Inflammatory macrophage (primary cell): ENCODE measurements at places on chromosomes 5 and 9.

DNA sequence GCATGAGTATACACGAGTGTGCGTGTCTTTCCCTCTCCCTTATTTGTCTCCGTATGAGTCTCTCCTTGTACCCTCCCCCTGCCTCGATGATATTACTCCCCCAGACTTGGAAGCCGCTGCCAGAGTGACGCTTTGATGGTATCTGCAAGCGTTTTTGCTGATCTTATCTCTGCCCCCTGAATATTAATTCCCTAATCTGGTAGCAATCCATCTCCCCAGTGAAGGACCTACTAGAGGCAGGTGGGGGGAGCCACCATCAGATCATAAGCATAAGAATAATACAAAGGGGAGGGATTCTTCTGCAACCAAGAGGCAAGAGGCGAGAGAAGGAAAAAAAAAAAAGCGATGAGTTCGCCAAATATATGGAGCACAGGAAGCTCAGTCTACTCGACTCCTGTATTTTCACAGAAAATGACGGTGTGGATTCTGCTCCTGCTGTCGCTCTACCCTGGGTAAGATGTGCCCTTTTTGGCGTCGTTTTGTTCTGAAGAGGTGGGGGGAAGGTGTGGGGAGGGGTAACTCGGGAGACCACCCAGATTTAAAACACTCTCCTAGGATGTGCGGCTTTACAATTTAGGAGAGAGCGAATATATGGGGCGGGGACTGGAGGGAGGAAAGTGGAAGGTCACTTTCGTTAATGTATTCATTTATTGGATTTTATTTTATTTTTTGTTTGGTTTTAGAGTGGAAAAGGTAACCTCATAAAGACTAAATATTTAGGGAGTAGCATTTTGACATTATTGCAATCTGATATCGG lies at the start of gene GABRG2:
TSS of gene GABRG2 (plus strand) at position 119 of the 757 bp plus-strand sequence. CDS start at position 346, 227 bp downstream.
- DNase-seq, result no peak

DNA sequence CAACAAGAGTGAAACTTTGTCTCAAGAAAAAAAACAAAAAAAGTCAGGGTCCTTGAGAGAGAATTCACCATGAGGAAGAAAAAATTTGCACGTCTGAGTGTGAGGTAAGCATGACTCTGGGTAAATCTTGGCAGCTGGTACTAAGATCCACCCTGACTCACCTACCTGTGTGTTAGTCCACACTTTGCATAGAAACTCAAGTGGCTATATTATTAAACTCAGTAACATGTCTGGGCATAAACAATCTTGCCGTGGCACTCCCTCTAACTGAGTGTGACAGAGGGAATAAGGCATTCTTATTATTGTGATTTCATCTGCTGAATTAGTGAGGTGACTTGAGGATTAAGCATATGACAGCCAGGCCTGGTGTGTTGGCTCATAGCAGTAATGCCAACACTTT lies 259.4 kb upstream of the VLDLR start:
- DNase-seq, result no peak

DNA sequence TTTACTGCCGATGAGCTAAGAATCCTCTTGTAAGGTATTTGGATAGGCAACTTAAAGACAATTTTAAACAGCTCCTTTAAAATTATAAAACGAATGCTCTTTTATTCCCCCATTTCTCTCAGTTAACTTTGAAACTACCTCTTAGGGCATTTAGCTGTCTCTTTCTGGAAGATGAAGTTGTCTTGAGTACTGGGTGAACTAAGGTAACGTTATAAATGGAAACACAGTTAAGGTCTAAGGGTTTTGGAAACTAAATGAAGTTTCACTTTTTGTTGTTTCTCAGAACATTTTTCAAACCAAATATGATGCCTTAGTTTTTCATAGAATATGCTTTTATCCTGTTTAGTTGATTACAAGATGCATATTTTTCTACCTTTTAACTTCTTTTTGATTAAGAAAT lies 6.8 kb downstream of the UBE2R2 start:
- no peak for DNase-seq

DNA sequence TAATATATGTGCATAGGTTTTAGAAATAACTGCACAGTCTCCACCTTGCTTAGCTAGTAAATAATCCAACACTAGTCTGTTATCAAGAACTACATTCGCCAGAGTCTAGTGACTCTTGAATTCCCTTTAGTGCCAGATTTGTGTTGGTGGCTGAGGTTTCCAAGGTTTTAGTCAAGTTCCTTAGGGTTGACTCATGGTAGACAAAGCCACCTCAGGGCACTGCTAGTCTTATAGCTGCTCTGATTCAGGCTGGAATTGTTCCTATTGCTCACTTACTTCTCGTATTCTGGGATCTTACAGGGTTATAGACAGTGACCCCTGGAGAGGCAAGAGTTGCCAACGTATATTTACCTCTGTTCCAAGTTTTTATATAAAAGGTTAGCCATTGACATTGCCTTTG lies 1369.8 kb upstream of the CDH9 start:
- DNase-seq, result no peak

- DNase-seq, result no peak
These were observed 56.6 kb downstream of the CFAP90 start for GRCh38 chr5:7794311-7794710.

DNA sequence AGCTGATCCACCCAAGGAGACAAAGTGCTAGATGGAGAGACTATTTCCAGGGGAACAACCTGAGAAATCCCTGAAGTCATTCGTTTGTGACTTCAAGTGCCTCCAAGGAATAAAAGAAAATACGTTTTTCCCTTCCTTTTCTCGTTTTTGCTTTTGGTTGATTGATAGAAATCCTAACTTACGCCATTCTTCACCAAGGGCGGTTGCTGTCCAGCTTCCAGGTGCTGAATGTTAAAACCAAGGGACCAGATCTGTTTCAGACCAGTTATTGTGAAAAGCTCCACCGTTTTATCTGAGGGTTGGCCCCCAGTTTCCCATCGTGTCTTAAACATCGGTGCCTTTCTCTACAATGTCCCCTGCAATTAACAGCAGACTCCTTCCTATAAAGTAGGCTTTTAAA lies 600.7 kb upstream of the SGCD start:
- DNase-seq, result no peak

DNA sequence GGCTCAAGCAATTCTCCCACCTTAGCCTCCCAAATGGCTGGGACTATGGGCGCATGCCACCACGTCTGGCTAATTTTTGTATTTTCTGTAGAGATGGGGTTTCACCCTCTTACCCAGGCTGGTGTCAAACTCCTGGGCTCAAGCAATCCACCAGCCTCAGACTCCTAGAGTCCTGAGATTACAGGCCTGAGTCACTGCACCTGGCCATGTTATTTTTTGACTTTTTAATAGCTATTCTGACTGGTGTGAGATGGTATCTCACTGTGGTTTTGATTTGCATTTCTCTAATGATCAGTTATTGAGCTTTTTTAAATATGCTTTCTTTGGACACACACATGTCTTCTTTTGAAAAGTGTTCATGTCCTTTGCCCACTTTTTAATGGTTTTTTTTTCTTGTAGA lies 38.2 kb downstream of the FBXW2 start:
- no peak for DNase-seq

DNA sequence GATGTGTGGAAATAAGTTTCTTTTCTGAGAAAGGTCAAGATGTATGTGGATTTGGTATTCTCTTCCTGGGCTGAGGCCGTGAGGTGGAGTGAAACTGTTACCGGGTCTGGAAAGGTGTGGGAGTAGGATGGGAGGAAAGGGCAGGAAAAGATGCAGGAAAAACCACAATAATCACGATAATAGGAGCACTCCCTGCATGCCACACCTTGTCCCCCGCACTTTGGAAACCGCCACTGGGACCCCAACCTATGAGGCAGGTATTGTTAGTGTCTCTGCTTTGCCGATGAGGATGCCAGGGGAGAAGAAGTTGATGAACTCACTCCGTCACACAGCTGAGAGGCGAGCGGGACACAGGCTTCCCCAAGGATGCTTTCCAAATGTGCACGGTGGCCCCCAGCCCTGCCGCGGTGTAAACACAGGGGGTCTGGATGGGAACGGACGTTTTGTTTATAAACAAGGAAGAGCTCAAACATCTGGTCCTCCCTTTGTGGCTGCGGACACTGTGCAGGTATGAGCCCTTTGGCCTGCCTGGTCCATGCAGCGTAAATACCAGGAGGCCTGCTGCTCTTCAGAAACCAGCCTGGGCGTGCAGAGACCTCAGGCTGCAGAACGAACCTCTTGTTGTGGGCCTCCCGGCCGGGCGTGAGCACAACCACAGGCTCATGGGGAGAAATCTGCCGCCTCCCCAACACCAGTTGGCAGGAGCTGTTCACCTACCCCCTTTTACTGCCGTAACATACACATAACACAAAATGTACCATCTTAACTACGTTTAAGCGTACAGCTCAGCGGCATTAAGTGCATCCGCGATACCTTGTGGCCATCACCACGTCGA lies 126.7 kb downstream of the COL23A1 start:
- DNase-seq, result no peak

DNA sequence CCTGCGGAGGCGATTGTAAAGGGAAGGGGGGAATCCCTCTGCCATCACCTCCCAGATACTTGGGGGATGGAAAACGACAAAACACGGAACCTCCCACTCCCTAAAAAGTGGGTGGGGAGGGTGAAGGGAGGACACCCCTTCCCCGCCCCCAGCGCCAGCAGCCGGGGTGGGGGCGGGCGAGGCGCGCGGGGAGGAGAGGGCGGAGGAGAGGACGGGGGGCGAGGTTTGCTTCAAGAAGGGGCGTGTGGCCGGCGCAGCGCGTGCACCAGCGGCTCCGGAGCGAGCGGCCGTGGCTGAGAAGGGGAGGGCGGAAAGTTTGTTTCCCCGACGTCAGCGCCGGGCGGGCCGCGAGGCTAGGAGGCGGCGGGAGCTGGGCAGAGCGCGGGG lies at the start of gene PRRX2:
TSS of gene PRRX2 (plus strand) at position 259 of the 387 bp plus-strand sequence. CDS start 221 bp downstream, outside the sequence.
- DNase-seq, result no peak

DNA sequence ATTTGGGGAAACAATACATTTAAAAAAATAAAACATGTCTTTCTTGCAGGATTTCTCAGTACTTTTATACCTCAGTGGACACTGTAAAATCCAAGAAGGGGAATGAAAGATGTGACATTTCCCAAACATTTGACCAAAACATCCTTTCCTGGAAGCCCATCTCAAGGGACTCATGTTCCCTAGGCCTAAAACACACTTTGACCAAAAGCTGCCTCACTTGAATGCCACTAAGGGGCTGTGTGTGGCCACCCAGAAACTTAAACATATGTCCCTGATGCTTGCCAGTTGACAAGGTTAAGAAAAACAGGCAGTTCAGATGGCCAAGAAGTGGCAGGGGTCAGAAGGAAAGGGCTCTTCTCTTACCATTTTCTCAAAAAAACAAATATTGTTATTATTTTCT lies 73.6 kb downstream of the EPB41L4B start:
- no peak for DNase-seq

GRCh38 chr9:116516456-116516855 lies 170.6 kb upstream of the TRIM32 start:
- DNase-seq, result no peak

GRCh38 chr5:77139001-77139400 lies 51.9 kb upstream of the ZBED3 start:
- no peak for DNase-seq

DNA sequence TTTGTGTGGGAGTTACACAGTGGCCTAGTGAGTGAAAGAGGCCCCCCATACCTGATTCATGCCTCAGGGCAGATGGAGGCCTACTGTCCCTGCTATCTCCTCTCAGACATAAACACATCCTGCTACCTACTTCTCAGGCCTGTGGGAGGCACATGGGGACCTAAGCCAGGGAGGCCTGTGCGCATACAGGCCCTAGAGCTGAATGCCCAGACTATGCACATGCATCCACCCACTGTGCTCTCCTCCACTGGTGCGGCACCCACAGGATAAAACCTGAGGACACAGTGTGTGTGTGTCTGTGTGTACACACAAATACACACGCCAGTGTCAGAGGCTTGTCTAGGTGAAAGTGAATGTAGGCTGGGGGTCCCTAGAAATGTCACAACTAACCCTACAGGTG lies 1.4 kb downstream of the PAX5 start:
- no peak for DNase-seq

- peak; percentile 87 for DNase-seq
These were observed 353.2 kb downstream of the CWC27 start for GRCh38 chr5:65121880-65122436.

GRCh38 chr5:1316588-1317340 lies 21.9 kb upstream of the TERT start:
- no peak for DNase-seq

- no peak for DNase-seq
These were observed 69.3 kb upstream of the TMEM252 start for GRCh38 chr9:68609901-68610415.

DNA sequence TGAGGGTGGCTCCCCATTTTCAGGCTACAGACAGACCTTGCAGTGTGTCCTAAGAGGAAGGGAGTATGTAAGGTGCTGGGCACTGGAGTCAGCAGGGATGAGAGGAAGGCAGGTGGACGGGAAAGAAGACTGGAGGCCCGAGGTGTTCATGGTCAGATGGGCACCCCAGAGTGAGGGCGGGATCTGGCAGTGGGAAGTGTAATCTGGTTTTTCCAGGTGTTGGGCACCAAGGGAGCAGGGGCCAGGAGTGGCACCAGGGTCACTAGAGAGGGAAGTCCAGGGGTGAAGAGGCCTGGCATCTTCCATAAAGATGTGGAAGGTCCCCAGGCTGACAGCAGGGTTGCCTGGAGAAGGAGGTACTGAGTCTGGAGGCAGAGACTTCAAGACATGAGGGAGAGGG lies 29.7 kb downstream of the PITX1 start:
- no peak for DNase-seq

- no peak for DNase-seq
These were observed 29.2 kb upstream of the MSANTD3 start for GRCh38 chr9:100397529-100398266.

GRCh38 chr5:1926071-1926440 lies 43.3 kb upstream of the IRX4 start:
- no peak for DNase-seq

DNA sequence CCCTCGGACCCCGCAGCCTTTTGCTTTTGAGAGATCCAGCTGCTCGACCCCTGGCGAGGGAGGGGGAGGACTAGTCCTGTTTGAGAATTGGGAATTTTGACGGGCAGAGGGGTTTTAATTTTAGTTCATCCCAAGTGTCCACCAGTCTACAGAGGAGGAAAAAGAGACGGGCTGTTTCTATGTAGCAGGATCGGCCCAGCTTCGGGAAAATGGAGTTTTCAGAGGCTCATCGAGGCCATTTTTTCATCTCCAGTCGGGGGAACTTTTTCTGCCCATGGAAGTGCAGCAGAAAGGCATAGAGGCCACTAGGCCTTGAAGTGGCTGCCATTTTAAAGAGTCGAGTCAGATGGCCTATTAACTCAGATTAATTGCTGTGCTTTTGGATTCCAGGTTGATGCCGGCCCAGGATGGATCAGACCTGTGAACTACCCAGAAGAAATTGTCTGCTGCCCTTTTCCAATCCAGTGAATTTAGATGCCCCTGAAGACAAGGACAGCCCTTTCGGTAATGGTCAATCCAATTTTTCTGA lies 1.2 kb downstream of the NSD1 start:
- no peak for DNase-seq

DNA sequence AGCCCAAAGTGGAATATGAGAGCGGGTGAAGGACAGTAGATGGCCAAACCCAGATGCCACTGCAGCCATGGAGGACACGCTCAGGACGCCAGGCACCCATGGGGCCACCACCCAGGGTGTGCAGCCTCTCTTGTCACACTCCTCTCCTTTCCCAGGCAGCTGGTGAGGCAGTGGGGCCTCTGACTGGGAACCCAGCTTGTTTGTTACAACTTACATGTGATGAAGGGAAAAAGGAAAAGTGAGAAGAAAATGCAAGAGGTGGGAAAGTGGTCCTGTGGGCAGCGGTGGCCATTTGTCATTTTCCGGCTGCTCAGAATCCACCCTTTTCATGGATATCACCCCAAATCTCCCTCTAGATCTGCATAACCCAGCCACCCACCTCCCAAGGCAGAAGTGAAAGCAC lies 62.7 kb upstream of the UNC5A start:
- no peak for DNase-seq
